Occipital lobe (tissue), 3 donors: ENCODE measurements at places on chromosomes 2 and 18.

DNA sequence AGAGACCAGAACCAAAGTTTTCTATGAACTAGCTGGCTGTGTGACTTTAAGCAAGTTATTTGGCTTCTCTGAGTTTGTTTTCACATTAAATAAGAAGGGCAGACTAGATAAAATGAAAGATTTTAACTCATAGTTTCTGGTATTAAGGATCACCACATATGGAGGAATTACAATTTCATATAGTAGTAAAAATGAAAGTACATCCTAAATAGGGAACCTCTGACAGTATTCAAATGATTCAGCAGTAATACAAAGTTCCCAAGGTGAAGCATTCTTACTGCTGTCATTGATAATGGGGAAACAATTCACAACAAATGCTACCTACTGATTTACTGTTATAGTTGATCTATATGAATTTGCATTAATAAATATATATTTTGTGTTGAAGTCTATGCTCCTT, 170.3 kb upstream of the VRK2 start:
- DNase-seq: no peak

- DNase-seq: no peak
Observed at GRCh38 chr2:36165132-36165531, 190.4 kb upstream of the CRIM1 start.

DNA sequence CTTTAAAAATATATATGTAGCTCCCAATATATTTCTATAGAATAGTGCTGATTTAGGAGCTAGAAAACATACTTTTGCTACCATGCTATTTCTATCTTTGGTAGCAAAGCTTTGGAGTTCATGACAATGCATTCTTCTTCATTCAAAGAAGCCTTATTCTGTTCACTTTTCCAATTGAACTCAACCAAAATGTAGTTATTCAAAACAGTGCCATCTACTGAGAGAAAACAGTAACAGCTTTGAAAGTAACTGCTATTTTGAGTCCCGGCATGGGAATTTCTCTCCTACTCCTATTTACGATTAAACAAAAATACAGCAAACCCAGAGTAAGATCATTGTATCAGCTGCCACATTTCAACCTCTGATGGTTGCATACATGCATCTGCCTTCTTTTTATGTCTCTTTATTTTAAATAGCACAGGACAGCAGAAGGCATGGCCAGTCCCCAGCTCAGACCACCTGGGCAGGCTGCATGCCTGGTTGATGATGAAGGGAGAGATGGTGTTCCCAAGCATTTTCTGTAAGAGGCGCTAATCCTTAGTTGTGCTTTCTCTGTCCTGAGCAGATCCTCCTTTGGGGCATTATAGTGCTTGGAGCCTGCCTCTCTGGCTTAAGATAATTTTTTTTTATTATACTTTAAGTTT, 69.7 kb upstream of the SULT1C3 start:
- no peak for DNase-seq

GRCh38 chr18:55396979-55397378, 191.0 kb downstream of the TCF4 start:
- no peak for DNase-seq

GRCh38 chr2:144198116-144198515, 321.8 kb downstream of the ZEB2 start:
- no peak for DNase-seq

- peak; percentile 57 for DNase-seq
Observed at GRCh38 chr18:13217466-13217961, 1.0 kb upstream of the LDLRAD4 start.

GRCh38 chr2:133177196-133177595, 391.1 kb downstream of the NCKAP5 start:
- DNase-seq: no peak

DNA sequence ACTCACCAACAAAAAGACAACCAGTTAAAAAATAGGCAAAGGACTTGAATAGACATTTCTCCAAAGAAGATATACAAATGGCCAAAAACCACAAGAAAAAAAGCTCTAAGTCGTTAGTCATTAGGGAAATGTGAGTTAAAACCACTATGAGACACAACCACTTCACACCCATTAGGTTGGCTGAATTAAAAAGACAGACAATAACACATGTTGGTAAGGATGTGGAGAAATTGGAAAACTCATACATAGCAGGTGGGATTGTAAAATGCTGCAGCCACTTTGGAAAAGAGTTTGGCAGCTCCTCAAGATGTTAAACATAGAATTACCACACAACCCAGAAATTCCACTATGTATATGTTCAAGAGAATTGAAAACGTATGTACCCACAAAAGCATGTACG, 117.6 kb upstream of the SPATS2L start:
- no peak for DNase-seq

- DNase-seq: peak; percentile 12
Observed at GRCh38 chr2:19362755-19363473, 4.5 kb upstream of the OSR1 start.

DNA sequence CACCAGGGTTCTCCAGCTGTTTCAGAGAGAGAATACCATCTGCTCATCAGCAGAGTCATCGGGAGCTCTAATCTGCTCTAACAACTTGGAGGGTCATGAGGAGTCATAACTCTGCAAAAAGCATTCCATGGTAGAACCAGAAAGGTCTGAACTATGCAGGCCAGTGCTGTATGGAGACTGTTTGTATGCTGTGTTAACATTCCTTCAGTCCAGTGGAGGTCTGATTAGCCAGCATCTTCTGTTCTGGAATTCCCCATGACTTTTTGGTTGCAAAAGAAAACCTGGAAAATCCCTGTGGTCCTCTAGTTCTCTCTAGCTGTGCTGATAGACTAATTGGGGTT, 9.4 kb upstream of the ITGB6 start:
- DNase-seq: no peak

DNA sequence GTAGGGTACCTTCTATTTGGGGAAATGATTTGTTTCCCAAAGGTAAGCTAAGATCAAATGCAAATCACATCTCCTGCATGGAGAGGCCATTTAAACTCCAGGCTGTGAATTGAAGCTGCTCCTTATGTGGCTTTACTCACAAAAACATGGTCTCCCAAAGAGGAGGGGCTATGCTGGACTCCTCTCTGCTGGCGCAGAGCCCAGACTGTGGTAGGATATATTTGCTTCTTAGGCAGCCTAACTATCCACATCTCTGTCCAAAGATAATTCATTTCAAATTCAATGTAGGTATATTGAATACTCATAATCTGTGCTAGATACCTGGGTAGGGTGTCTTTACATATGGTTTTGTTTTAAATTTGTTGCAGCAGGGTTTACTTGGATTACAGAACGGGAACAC, 358.5 kb downstream of the ALK start:
- no peak for DNase-seq
